ENCODE measurements at places on chromosomes 5 and 9. TPM values are rescaled to one million over a fixed set of nuclear protein-coding genes. Genes with fewer than 3 reads are reported as not detected.

Gene ENTPD2
- polyA plus RNA-seq, result 9.9 TPM

Gene IL4
- polyA plus RNA-seq, result not detected

Gene SLC35A4
- polyA plus RNA-seq, result 62.5 TPM

Gene AK8
- 2.6 TPM for polyA plus RNA-seq

Gene BTNL3
- polyA plus RNA-seq, result 158 TPM

Gene SLC25A2
- 0.04 TPM for polyA plus RNA-seq

Gene PCDHGC3
- 30.4 TPM for polyA plus RNA-seq

Gene NOP16
- 27.6 TPM for polyA plus RNA-seq

Gene RECK
- 9.1 TPM for polyA plus RNA-seq

Gene PTPRD
- polyA plus RNA-seq, result 12.0 TPM

Gene MEGF10
- polyA plus RNA-seq, result 1.3 TPM

Gene SOHLH1
- polyA plus RNA-seq, result not detected

Gene OMD
- 0.85 TPM for polyA plus RNA-seq

Gene AQP3
- 103 TPM for polyA plus RNA-seq

Gene HAPLN1
- 5.0 TPM for polyA plus RNA-seq

Gene NREP
- 246 TPM for polyA plus RNA-seq

Gene ZBED3
- 16.6 TPM for polyA plus RNA-seq

Gene NRARP
- polyA plus RNA-seq, result 32.4 TPM

Gene ELP1
- 28.8 TPM for polyA plus RNA-seq

Gene NMUR2
- 0.75 TPM for polyA plus RNA-seq

Gene GRM6
- 0.70 TPM for polyA plus RNA-seq

Gene IL13
- polyA plus RNA-seq, result 0.07 TPM

Gene SMIM27
- polyA plus RNA-seq, result 14.6 TPM

Gene SH3GL2
- polyA plus RNA-seq, result 2.4 TPM

Gene LIX1
- polyA plus RNA-seq, result 3.7 TPM

Gene ANP32B
- 260 TPM for polyA plus RNA-seq

Gene PAPPA
- 2.2 TPM for polyA plus RNA-seq
